ENCODE measurements at places on chromosomes 4 and X. TPM values are rescaled to one million over a fixed set of nuclear protein-coding genes. Genes with fewer than 3 reads are reported as not detected.

The CASK gene
- total RNA-seq, result 56.1 TPM

The MAOA gene
- 126 TPM for total RNA-seq

The ABCG2 gene
- total RNA-seq, result 3.5 TPM

The EDA gene
- 8.4 TPM for total RNA-seq

The CITED1 gene
- total RNA-seq, result not detected

The S100P gene
- total RNA-seq, result 33.4 TPM

The TEX13B gene
- not detected for total RNA-seq

The CT45A1 gene
- total RNA-seq, result not detected

The TIMP1 gene
- total RNA-seq, result 574 TPM

The PAGE2B gene
- not detected for total RNA-seq

The ATOH1 gene
- total RNA-seq, result not detected

The NRK gene
- 4.3 TPM for total RNA-seq

The HELQ gene
- 15.9 TPM for total RNA-seq

The ASMT gene
- not detected for total RNA-seq

The FLNA gene
- 2,367 TPM for total RNA-seq

The DGAT2L6 gene
- not detected for total RNA-seq

The PRDM8 gene
- 4.1 TPM for total RNA-seq

The SPINK2 gene
- 0.63 TPM for total RNA-seq

The MAGEB1 gene
- total RNA-seq, result not detected

The BEX2 gene
- 23.6 TPM for total RNA-seq

The NEIL3 gene
- 0.46 TPM for total RNA-seq

The PPP1R2C gene
- not detected for total RNA-seq
